Naive thymus-derived CD8-positive, alpha-beta T cell (primary cell): ENCODE measurements at places on chromosomes 5 and 9. TPM values are rescaled to one million over a fixed set of nuclear protein-coding genes. Genes with fewer than 3 reads are reported as not detected.

RPS23 gene
- 3,932 TPM for total RNA-seq

EGR1 gene
- 1.8 TPM for total RNA-seq

ABITRAM gene
- total RNA-seq: 9.2 TPM

DNA sequence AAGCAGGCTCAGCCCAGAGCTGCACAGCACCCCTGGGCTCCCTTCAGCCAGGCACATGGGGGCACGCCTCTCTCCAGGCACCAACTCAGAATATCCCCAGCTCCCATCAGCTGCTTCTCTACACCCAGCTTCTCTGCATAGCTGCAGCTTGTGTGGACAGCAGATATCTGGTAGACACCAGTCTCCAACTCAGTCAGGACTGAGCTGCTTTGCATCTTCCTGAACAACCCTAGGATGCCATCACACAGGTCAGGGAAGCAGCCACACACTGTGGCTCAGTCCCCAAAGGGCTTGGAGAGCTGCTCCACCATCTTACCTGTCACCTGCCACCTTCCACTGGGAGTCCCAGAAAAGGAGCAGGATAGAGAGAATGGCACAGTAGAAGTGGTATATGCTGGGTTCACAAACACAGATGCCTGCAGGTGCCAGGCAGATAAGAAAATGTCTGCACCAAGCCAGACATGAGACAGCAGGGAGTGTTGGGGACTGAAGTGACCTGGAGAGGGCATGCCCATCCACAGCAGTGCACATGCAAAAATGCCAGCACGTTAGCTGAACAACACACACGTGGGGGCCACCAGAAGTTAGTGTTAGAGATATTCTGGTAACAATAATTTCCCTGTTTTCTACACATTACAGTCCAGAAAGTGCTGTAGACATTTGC lies 42.0 kb downstream of the THBS4 start:
- H3K4me3 ChIP-seq: no peak overlapping the region
- DNase-seq: no peak
- H3K4me1 ChIP-seq: peaks cover 3% of the 10 kb centered on the region
- H3K36me3 ChIP-seq: peaks cover 21% of the 10 kb centered on the region
- H3K27ac ChIP-seq: no peak overlapping the region

GRCh38 chr5:44603496-44604272 lies 205.1 kb upstream of the MRPS30 start:
- H3K36me3 ChIP-seq: no peaks in the 10 kb centered on the region
- H3K4me1 ChIP-seq: no peaks in the 10 kb centered on the region
- DNase-seq: no peak
- H3K27ac ChIP-seq: no peak overlapping the region
- H3K4me3 ChIP-seq: no peak overlapping the region

- no peak overlapping the region for H3K4me3 ChIP-seq
- peaks cover 8% of the 10 kb centered on the region for H3K4me1 ChIP-seq
- H3K27ac ChIP-seq: no peak overlapping the region
- peaks cover 37% of the 10 kb centered on the region for H3K27me3 ChIP-seq
- no peaks in the 10 kb centered on the region for H3K36me3 ChIP-seq
Observed at GRCh38 chr5:147512659-147513379, 3.0 kb upstream of the DPYSL3 start.

DNA sequence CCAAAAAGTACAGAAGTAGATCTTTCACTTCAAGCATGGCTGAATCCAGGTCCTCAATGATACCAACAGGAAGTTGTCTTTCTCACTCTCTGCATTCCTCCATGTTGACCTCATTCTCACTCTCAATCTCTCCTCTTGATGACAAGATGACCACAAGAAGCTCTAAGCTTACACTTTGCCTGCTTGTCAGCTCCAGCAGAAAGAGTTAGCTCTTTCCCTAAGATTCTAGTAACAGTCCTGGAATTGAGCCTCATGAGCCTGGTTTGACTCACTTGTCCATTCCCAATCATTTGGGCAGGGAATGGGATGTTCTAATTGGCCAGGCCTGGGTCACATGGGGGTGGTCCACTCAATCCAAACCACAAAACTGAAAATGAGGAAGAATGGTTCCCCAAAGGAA lies 3.3 kb upstream of the CLTA start:
- no peak overlapping the region for H3K4me3 ChIP-seq
- H3K4me1 ChIP-seq: peaks cover 18% of the 10 kb centered on the region
- no peak overlapping the region for H3K27ac ChIP-seq

DNA sequence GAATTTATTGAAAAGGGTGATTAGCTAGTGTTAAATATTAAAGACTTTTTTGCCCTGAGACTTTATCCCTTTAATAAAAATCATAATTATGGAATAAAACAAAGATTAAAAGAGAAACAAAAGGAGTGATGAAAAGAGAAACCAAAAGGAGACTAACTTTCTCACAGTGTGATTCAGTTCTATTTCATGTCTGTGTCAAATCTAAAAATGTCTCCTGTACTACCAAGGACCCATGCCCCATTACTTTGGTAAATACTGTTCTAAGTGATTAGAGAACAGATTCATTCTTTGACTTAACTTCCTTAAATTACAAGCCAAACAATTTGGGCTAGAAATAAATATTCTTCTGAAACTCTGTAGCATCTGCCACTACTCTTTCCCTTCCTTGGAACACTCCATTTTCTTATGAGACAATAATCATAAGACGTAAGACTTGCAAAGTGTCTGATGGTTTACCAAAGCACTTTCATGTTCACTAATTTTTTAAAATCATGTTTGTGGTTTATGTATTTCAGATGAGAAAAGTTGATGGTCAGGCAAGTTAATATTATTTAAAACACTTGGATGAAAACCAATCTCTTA lies 319.0 kb downstream of the EBF1 start:
- no peak overlapping the region for H3K4me3 ChIP-seq
- DNase-seq: no peak
- no peak overlapping the region for H3K27ac ChIP-seq
- no peaks in the 10 kb centered on the region for H3K36me3 ChIP-seq
- peaks cover 5% of the 10 kb centered on the region for H3K4me1 ChIP-seq
